ENCODE measurements at places on chromosomes 3 and 15.

- no peak overlapping the region for H3K4me3 ChIP-seq
- no peak overlapping the region for H3K27ac ChIP-seq
- H3K27me3 ChIP-seq, result no peaks in the 10 kb centered on the region
- H3K36me3 ChIP-seq, result peaks cover 47% of the 10 kb centered on the region
- DNase-seq, result no peak
Measured at GRCh38 chr3:48938156-48938555, 19.5 kb downstream of the ARIH2 start.

DNA sequence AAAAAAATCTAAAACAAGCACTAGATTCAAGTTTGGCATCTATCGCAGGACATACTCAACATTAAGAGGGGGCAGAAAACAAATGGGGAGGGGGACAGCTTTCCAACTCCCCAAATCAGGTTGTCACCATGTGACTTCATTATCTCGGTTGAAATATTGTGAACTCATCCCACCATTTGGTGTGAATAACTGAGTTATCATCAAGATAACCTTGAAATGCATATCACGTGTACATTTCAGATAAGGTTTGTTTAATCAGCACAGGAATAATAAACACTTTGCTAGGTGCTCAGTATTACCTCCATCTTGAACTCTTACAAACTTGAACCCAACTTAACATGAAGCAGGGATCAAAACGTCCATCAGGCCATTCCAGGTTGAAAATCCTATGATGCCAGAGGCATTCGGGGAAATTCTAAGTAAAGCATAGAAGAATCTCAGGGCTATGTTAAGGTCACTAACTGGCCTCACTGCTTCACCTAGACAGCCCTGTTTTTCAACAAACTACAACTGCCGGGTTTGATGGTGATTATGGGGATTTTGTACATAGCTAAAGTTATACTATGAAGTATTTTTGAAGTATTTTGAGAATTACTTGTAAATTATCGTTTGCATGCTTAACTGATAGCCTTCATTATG, 3.0 kb upstream of the ARHGAP31 start:
- no peak for DNase-seq
- H3K27me3 ChIP-seq, result peaks cover 28% of the 10 kb centered on the region
- no peak overlapping the region for H3K4me3 ChIP-seq

- no peak overlapping the region for H3K27ac ChIP-seq
- peaks cover 29% of the 10 kb centered on the region for H3K4me1 ChIP-seq
- no peak overlapping the region for H3K4me3 ChIP-seq
Measured at GRCh38 chr15:99711625-99712024, 21.6 kb downstream of the LYSMD4 start.

DNA sequence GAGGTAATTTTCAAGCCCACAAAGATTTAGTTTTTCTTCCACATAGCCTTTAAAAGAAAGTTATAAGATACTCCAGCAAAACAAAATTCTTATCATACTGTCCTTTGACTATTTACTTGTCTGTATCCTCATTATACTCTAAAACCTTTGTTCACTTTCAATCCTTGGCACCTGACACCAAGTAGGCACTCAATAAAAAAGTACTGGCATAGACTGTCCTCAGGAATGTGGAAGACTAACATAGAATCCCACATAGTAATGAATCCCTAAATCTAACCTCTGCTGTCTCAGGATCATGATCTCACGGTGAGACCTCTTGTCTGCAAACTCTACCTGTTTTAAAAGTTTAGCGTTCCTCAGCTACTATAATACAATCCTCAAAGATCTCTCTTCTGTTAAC, 21.6 kb downstream of the PHC3 start:
- H3K4me1 ChIP-seq, result peaks cover 47% of the 10 kb centered on the region
- DNase-seq, result no peak
- no peak overlapping the region for H3K27ac ChIP-seq
- peaks cover 70% of the 10 kb centered on the region for H3K36me3 ChIP-seq
- no peaks in the 10 kb centered on the region for H3K27me3 ChIP-seq
- no peak overlapping the region for H3K4me3 ChIP-seq

DNA sequence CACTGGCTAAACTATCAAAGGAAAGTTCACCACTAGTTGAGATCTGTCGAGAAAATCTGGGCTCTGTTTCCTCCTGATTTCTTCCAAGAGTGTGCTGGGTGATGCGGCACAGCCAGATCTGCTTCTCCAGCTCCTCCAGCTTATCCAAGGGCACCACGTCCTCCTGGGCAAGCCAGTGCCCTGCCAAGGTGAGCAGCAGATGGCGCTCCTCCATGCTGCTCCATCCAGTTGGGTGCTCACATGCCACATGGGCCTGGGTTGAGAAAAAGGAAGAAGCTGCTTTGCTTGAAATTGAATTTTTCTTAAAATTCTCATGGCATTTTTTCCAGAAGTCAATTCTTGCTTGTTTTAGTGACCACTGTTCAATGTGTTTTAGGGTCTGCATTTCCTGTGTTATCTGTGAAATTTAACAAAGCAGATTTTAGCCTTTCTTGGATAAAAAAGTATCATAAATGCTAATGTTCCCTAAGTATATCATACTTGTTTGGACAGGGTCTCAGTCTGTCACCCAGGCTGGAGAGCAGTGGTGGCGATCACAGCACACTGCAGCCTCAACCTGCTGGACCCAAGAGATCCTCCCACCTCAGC, 47.3 kb downstream of the EIF3J start:
- H3K27ac ChIP-seq, result peak overlapping the region; percentile 19
- no peaks in the 10 kb centered on the region for H3K27me3 ChIP-seq
- no peak overlapping the region for H3K4me3 ChIP-seq
- peaks cover 32% of the 10 kb centered on the region for H3K36me3 ChIP-seq

DNA sequence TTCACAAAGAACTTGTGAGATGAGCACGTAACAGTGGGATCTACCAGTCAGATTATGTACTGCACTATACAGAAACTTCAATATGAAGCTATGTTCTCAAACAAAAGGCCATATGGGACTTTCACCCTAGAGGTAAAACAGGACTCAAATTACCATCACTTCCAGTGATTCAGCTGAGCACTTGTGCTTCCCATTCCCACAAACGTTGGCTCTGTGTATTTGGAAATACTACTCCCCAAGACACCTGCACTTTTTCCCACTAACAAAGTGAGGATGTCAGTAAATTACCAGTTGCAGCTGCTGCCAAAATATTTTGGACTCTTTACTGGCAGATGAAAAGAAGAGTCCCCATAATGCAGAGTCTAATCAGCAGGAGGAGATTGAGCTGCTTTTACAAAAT, 1570.1 kb downstream of the SI start:
- DNase-seq, result no peak
- no peaks in the 10 kb centered on the region for H3K36me3 ChIP-seq
- H3K4me1 ChIP-seq, result no peaks in the 10 kb centered on the region
- no peak overlapping the region for H3K27ac ChIP-seq
- H3K27me3 ChIP-seq, result no peaks in the 10 kb centered on the region

DNA sequence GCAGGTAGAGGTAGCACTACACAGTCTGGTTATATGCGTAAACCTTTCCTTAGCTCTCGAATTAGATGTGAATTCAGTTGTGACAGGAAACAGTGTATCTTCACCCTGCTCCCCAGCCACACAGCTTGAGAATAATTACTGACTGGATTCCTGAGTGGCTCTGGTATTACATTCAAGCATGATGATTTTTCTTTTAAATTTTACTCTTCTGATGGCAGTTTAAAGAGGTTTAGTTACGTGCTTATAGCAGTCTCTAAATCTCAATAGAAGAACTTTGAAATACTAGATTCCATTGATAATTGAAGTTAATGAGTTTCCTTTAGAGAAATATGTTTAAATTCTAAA, 98.8 kb downstream of the FNDC3B start:
- peaks cover 16% of the 10 kb centered on the region for H3K36me3 ChIP-seq
- H3K27ac ChIP-seq, result no peak overlapping the region
- no peak for DNase-seq

GRCh38 chr3:23161308-23161707, 41.8 kb upstream of the UBE2E2 start:
- peaks cover 3% of the 10 kb centered on the region for H3K27me3 ChIP-seq
- no peak for DNase-seq
- H3K4me3 ChIP-seq, result no peak overlapping the region
- no peaks in the 10 kb centered on the region for H3K4me1 ChIP-seq

- H3K27me3 ChIP-seq, result no peaks in the 10 kb centered on the region
- no peak overlapping the region for H3K27ac ChIP-seq
- no peaks in the 10 kb centered on the region for H3K36me3 ChIP-seq
Measured at GRCh38 chr3:186471771-186472170, 72.4 kb downstream of the CRYGS start.

GRCh38 chr3:37913522-37913921, 51.8 kb downstream of the CTDSPL start:
- DNase-seq, result no peak
- H3K4me3 ChIP-seq, result no peak overlapping the region
- H3K27me3 ChIP-seq, result peaks cover 13% of the 10 kb centered on the region
- H3K36me3 ChIP-seq, result no peaks in the 10 kb centered on the region

DNA sequence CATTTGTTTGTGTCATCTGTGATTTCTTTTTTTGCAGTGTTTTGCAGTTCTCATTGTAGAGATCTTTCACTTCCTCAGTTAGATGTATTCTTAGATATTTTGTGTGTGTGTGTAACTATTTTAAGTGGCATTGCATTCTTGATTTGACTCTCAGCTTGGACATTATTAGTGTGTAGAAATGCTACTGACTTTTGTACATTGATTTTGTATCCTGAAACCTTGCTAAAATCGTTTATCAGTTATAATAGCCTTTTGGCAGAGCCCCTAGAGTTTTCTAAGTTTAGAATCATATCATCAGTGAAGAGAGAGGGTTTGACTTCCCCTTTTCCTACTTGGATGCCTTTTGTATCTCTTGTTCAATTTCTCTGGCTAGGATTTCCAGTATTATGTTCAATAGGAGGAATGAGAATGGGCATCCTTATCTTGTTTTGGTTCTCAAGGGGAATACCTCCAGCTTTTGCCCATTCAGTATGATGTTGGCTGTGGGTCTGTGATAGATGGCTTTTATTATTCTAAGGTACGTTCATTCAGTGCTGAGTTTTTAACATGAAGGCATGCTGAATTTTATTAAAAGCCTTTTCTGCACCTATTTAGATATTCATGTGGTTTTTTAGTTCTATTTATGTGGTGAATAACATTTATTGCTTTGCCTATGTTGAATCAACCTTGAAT, 211.7 kb downstream of the MBNL1 start:
- no peaks in the 10 kb centered on the region for H3K4me1 ChIP-seq
- no peak overlapping the region for H3K4me3 ChIP-seq
- no peak overlapping the region for H3K27ac ChIP-seq
- H3K27me3 ChIP-seq, result peaks cover 4% of the 10 kb centered on the region
- DNase-seq, result no peak
- H3K36me3 ChIP-seq, result peaks cover 2% of the 10 kb centered on the region

DNA sequence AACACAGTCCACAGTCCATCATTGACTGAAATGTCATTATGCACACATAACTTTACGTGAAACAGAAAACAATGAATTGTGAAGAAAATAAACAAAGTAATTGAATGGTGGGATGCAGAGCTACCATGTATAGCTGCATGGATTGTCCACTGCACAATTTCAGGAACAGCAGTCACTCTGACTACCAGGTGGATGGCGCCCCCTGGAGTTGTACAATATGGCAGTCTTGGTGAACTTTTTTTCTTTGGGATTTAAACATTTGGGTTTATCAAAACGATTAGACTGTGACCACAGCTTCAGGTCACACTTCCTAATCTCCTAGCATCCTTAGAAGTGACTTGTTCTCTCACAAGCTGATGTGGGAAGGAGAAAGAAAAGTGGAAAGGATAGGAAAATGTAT, 48.9 kb upstream of the TCF12 start:
- no peaks in the 10 kb centered on the region for H3K36me3 ChIP-seq
- H3K4me3 ChIP-seq, result no peak overlapping the region
- H3K4me1 ChIP-seq, result no peaks in the 10 kb centered on the region
- H3K27ac ChIP-seq, result no peak overlapping the region
- no peaks in the 10 kb centered on the region for H3K27me3 ChIP-seq

GRCh38 chr15:91047545-91048199, 25.3 kb upstream of the VPS33B start:
- no peak for DNase-seq
- H3K4me1 ChIP-seq, result peaks cover 30% of the 10 kb centered on the region
- H3K27ac ChIP-seq, result no peak overlapping the region

DNA sequence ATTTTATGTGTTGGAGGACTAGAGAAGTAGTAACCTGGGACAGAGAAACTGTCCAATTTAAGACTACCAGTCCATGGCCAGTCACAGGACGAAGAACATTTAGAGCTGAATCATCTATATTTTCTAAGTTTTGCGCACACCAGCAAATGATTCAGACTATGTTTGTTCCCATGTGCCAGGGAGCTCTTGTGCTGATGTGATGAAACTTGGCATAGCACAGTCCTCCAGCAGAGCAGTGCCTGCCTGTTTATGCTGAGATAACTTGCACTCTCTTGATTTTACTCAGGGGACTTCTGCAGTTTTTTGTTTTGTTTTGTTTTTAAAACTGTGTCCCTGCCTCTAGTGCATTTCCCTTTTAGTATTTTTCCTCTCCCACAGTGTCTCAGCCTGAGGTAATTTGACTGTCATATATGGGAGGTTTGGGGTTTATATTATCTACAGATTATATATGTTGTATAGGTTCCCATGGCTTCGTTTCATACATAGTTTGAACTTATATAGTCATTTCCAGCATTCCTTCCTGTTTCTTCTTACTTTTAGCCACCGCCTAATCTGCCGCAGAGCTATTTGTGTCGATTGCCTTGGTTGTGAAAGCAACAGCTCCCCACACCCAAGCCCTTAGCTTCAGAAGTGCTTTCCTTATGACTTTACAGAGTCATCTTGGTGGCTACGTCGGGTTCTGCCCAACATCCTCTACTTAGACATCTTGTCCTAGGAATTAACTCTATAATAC, 45.5 kb downstream of the PPM1L start:
- no peaks in the 10 kb centered on the region for H3K36me3 ChIP-seq
- H3K27me3 ChIP-seq, result peaks cover 3% of the 10 kb centered on the region
- peaks cover 27% of the 10 kb centered on the region for H3K4me1 ChIP-seq
- DNase-seq, result peak; percentile 75
- peak overlapping the region; percentile 87 for H3K27ac ChIP-seq
- H3K4me3 ChIP-seq, result peak overlapping the region; percentile 46

DNA sequence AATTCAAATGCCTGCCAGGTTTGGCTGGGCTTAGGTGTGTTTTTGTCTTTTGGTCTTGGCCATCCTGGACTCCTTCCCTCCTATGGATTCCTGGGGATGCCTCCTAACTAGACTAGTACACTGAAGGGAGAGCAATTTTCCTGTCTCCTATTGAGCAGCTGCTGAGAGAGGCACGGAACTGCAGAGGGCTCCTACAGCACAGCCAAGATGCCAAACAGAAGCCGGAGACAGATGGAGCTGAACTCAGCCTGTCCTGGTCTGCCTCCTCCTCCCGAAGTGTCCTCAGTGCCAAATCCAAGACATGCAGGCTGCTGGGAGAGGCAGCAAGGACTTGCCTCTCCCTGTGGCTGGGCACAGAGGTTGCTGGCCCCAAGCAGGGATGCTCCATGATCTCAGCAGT, 256.6 kb upstream of the PROK2 start:
- no peak for DNase-seq
- no peak overlapping the region for H3K4me3 ChIP-seq
- H3K4me1 ChIP-seq, result no peaks in the 10 kb centered on the region
- no peaks in the 10 kb centered on the region for H3K36me3 ChIP-seq
- no peak overlapping the region for H3K27ac ChIP-seq

- H3K27ac ChIP-seq, result no peak overlapping the region
- peaks cover 2% of the 10 kb centered on the region for H3K36me3 ChIP-seq
- H3K4me3 ChIP-seq, result no peak overlapping the region
- no peak for DNase-seq
- H3K27me3 ChIP-seq, result no peaks in the 10 kb centered on the region
Measured at GRCh38 chr15:63287109-63287508, 9.7 kb downstream of the APH1B start.

- peaks cover 3% of the 10 kb centered on the region for H3K36me3 ChIP-seq
- H3K4me3 ChIP-seq, result no peak overlapping the region
- H3K4me1 ChIP-seq, result peaks cover 38% of the 10 kb centered on the region
- no peaks in the 10 kb centered on the region for H3K27me3 ChIP-seq
- H3K27ac ChIP-seq, result no peak overlapping the region
Measured at GRCh38 chr15:85440451-85440850, 60.0 kb downstream of the AKAP13 start.
